ENCODE measurements at places on chromosomes 6 and 20. TPM values are rescaled to one million over a fixed set of nuclear protein-coding genes. Genes with fewer than 3 reads are reported as not detected.

GRCh38 chr6:42259841-42260395, 42.3 kb upstream of the MRPS10 start:
- no peak for DNase-seq

DNA sequence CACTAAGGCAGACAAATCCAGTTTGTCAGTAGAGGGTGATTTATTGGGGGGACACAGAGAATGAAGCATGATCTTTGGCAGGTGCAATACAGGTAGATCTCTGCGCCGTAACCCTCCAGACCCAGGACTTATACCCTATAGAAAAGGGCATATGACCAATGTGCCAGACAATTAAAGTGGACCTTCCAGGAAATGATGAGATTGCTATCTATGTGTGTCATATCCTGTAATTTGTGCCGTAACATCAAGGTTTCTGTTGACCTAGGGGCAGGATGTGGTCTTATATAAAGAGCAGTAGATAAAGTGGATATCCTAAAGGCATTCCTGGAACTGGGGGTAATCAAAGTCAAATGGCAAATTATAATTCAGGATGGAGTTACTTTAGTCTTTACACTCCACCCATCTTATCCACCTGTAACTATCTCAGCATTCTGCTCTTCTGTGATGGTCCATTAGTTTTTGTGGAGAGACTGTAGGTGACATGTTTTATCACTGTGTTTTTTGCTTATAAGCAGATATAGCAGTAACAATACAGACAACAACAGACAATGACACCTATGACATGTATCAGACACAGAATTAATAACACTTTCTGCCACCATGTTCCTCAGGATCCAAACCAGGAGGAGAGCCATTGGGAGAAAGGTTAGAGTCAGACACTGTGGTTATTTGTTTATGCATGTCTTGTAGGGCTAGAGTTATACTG, 43.1 kb upstream of the ZNF337 start:
- DNase-seq = no peak

DNA sequence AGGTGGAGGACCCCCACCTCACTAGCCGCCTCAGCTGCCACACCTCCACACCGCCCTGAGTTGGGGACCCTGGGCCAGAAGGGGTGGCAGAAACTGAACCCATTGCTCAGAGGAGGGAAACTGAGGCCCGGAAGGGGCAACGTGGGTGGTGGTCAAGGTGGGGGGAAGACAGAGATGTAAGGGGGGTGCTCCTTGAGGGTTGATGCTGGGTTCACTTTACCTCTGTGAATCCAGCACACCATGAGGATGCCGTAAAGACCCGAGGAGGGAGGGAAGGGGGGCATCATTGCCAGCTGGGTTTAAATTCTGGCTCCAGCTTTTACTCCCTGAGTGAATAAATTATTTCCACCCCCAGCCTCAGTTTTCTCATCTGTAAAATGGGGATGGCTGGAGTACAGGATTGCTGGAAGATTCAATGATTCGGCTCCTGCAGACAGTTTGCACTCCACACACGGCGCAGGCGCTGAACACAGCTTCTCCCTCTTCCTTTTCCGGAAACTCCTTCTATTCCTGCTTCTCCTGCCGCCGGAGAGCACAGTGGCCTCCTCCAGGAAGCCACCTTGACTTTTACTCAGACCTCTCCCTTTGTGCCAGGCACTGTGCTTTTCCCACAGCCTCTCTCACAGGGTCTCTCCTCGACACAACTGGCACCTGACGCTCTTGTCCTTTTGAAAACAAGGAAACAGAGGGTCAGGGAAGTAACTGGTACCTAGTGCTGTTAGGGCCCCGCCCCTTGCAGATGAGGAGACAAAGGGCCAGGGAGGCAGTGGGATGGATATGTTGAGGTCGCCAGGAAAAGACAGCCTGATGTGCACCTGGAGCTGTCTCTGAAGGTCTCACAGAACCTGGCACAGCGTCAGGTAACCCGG, 59.4 kb downstream of the UBE2V1 start:
- DNase-seq = no peak

DNA sequence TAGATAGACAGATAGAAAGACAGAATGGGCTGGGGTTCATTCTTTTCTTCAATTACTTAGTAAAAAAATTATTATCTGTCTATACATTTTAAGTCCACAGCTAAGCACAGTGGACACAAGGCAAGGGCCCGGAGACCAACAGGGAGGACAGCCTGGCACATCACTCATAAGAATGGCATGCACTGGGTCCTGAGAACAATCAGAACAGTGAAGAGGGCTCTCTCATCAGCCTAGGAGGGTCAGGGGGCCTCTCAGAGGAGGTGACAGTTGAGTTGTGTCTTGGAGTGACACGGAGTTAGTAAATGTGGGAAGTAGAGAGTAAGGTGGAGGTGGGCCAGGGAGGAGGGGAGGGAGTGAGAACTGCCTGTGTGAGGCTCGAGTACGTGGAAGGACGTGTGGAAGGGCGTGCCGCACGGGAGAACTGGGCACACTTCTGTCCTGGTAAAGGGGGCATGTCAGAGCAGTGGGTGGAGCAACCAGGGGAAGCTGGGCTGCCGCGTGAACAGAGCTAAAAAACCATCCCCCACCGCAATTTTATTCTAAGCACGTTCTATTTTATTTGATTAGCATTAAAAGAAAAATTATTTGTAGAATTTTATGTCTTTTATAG, 45.1 kb upstream of the DSP start:
- no peak for DNase-seq

- DNase-seq = peak; percentile 80
These were observed 104.6 kb upstream of the AKIRIN2 start for GRCh38 chr6:87806635-87807034.

- peak; percentile 63 for DNase-seq
These were observed 8.5 kb upstream of the PCIF1 start for GRCh38 chr20:45925821-45926506.

ABHD16B gene
- not detected for total RNA-seq

RSPO3 gene
- total RNA-seq = not detected

SLC17A9 gene
- total RNA-seq = 2.1 TPM

SLX4IP gene
- total RNA-seq = 10.3 TPM

MAS1 gene
- 0.04 TPM for total RNA-seq

DEFB121 gene
- total RNA-seq = not detected

Measured in SJCRH30 (cell line).